ENCODE measurements at places on chromosomes 4 and X.

- DNase-seq, result no peak
Observed at GRCh38 chrX:47264483-47265173, 31.8 kb downstream of the USP11 start.

- no peak for DNase-seq
Observed at GRCh38 chr4:6074758-6075157, 56.5 kb upstream of the C4orf50 start.

- DNase-seq, result no peak
Observed at GRCh38 chrX:46324166-46324565, 221.1 kb downstream of the ZNF674 start.

DNA sequence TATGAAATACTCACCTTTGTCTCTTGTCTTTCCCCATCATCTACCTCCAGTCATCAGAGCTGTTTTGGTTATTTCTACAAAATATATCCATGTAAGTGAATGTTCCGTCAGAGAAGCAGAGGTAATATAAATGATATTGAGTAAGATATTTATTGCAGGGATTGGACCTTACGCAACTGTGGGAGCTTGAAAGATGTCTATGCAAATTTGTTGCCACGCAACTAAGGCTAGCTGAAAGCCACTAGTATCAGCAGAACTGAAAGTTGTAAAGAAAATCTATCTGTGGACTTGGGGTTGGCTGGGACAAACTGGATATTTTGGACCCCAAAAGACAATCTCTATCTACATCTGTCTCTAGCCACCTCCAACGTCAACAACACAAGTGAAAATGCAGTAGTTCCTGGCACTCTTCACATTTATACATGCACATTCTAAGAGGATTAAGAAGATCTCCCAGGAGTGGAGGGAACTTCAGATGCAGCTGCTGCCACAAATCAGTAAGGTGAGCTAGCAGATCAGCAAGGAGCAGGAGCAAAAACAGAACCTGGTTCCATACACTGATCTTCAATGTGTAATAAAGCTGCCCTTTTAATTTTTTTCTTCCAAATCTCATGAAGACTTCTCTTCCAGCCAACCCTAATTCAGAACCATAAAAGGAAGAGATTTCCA is 8.5 kb upstream of the CCSER1 start:
- DNase-seq, result no peak

- no peak for DNase-seq
Observed at GRCh38 chrX:23792861-23793553, 10.0 kb downstream of the SAT1 start.
